NCI-H2081 (cell line): ENCODE measurements at places on chromosomes 3 and 15.

GRCh38 chr3:69048990-69049389, 3.1 kb downstream of the TMF1 start:
- no peak for DNase-seq

DNA sequence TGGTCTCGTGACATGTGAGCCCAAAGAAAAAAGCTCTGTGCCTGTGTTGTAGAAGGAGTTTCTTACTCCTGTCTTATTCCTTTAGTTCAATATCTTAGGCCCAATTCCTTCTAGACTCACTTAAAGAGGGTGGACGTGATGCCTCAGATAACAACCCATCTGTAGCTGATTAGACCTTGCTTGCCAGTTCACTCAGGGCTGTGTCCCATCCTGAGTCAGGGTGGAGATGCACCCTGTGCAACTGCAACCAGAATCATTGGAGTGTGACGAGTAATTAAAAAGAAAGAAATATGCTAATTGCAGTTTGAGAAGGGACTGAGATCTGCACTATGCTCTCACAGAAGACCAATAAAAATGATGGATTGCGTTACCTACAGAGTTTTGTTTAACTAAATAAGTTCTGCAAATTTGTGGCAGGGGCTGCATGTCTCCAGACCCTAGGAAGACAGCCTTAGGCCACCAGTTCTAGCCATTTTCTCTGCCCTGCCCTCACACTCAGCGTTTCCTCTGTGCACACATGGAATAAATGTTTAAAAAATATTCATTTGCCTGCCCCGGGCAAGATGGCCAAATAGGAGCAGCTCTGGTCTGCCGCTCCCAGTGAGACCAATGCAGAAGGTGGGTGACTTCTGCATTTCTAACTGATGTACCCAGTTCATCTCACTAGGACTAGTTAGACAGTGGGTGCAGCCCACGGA, 83.0 kb downstream of the MOBP start:
- no peak for DNase-seq

- no peak for DNase-seq
These were observed 2.6 kb downstream of the ARID3B start for GRCh38 chr15:74543583-74543982.

GRCh38 chr15:44265757-44266156, 22.8 kb upstream of the GOLM2 start:
- DNase-seq: no peak

- peak; percentile 83 for DNase-seq
These were observed 27.3 kb upstream of the DMXL2 start for GRCh38 chr15:51649659-51650521.

- DNase-seq: no peak
These were observed 22.9 kb downstream of the GRAMD2A start for GRCh38 chr15:72174551-72175165.

GRCh38 chr3:36488077-36488789, 107.9 kb downstream of the STAC start:
- DNase-seq: no peak

GRCh38 chr15:67048281-67049279, 16.8 kb upstream of the SMAD3 start:
- DNase-seq: no peak

- no peak for DNase-seq
These were observed 302.7 kb upstream of the KCNMB2 start for GRCh38 chr3:178233371-178234071.

- no peak for DNase-seq
These were observed 82.4 kb downstream of the EBLN2 start for GRCh38 chr3:73143821-73144237.

DNA sequence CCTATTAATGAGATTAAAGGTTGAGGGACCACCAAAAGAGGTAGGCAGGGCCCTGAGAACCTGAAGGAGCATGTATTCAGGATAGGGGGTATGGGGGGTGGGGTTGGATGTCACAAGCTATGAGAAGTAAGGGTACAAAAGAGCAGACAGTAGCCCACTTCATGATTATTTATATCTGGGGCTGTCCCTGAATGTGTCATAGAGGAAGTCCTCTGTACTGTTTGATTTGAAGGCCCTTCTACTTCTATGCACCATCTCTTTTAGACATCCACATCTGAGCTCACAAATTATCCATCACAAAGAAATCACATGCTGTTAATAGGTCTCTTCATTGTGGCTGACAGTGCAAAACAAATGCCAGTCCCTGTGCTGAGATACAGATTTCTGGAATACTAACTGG, 68.6 kb downstream of the FHIT start:
- DNase-seq: no peak

DNA sequence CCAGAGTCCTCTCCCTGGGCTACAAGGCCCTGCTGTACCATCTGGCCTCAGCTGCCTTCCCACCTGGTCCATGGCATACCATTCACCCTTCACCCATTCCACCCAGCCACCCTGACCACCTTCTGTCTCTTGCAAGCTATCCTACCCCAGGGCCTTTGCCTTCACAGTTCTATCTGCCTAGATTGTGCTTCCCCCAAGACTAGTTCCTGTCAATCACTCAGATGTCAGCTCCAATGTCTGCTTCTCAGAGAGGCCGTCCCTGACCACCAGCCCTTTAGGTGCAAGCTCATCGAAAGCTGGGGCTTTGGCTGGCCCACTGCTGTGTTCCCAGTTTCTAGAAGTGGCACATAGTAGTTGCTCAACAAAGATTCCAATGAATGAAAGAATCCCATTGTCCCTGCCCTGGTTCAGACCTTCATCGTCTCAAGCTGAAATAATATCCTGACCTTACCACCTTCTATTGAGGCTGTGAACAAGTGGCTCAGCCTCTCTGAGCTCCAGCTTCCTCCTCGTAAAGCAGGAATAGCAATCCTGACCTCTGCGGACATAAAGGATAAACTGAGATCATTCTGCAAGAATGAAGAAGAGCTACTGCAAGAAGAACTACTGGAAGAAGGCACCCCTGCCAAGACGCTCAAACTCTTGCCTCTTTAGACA, 15.8 kb downstream of the EFCAB12 start:
- no peak for DNase-seq

- DNase-seq: no peak
These were observed 33.9 kb upstream of the MRPS22 start for GRCh38 chr3:139309880-139310279.

- DNase-seq: no peak
These were observed 19.4 kb downstream of the CDV3 start for GRCh38 chr3:133592843-133593242.

- DNase-seq: no peak
These were observed 399.0 kb upstream of the ARHGEF26 start for GRCh38 chr3:153722157-153722556.

DNA sequence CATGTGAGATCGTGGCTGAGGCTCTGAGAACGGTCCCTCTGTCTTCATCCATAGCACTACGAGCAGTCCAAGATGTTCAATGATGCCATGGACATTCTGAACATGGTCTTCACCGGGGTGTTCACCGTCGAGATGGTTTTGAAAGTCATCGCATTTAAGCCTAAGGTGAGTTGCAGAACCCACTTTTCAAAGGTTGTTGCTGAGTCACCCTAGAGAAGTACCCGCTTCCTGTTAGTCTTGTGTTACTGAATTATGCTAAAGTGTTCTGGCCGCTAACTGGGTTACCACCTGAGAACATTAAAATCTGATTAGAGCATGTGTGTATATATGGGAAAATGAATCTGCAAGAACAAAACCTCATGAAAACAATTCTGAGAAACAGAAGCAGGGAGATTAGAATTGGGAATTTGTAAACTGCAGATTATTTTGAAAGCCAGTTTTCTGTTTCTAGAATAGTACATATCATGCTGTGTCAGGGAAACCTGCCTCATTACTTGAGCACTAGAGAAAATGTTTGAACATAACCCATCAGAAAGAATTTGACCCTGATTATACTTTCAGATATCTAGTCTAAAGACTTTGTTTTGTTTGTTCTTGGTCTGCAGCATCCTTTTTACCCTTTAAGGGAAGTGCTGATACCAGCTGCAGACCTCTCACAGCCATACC, 92.6 kb downstream of the CHDH start:
- no peak for DNase-seq

DNA sequence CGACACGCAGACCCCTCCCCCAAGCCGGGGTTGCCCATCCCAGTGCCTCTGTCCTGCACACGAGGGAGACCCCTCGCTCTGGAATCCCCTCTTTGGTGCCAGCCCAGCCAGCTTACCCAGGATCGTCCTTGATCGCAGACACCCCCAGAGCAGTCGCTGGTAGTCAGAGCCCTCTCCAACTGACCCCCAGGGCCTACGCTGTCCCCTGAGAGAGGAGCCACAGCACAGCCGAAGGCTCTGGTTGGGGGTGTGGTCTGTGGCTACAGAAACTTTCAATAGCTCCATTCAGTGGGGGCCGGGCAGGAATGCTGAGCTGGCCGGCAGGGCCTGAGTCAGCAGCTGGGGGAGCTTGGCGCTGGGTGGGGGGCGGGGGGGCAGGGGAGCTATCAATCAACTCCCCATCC, at the start of gene LCTL:
Gene LCTL (minus strand): TSS at position 258 of the 404 bp plus-strand sequence. CDS start 633 bp downstream, outside the sequence.
- DNase-seq: no peak

DNA sequence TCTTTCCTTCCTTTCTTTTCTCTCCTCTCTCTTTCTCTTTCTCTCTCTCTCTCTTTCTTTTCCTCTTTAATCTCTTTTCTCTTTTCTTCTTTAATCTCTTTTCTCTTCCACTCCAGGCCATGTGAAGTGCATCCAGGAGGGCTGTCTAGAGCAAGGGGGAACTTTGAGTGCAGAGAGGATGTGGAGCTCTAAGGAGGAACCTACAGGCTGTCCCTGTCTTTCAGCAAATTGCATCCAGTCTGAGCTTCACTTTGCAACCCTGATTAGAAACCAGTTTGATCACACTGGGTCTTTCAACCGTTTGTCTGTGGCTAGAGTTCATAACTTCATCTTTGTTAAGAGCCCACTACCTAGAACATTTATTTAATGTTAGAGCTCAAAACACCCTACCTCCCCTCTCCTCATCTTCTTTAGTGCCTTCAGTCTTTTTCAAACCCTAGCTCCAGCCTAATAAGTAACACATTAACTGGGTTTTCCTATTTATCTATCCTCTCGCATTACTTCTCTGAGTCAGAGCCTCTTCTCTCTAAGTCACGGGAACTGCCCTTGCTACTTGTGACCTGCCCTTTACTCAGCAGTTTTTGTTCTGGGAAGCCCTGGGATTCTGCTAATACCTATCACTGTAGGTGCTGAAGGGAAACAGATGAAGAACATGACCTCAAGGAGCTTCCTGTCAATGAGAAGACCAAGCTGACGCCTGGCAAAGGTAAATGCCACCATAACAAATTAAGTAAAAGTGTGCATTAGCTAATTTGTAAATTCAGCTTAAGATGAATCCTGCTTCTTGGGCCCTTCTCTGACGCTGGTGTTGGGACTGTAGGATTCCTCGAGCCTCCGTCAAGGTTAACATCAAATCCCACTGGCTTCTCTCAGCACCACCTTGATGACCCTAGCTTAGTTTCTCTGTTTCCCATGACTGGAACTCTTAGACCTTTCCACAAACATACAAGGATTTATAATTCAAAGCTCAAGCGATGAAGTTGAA, at the start of gene GCNT3:
Gene GCNT3 (plus strand): TSS at position 508 of the 985 bp plus-strand sequence. CDS start 6,456 bp downstream, outside the sequence.
- no peak for DNase-seq

- no peak for DNase-seq
These were observed 26.4 kb upstream of the CORO2B start for GRCh38 chr15:68552344-68552743.

GRCh38 chr3:29618395-29619282, 337.8 kb downstream of the RBMS3 start:
- no peak for DNase-seq
